ENCODE measurements at places on chromosomes 2 and 18.

DNA sequence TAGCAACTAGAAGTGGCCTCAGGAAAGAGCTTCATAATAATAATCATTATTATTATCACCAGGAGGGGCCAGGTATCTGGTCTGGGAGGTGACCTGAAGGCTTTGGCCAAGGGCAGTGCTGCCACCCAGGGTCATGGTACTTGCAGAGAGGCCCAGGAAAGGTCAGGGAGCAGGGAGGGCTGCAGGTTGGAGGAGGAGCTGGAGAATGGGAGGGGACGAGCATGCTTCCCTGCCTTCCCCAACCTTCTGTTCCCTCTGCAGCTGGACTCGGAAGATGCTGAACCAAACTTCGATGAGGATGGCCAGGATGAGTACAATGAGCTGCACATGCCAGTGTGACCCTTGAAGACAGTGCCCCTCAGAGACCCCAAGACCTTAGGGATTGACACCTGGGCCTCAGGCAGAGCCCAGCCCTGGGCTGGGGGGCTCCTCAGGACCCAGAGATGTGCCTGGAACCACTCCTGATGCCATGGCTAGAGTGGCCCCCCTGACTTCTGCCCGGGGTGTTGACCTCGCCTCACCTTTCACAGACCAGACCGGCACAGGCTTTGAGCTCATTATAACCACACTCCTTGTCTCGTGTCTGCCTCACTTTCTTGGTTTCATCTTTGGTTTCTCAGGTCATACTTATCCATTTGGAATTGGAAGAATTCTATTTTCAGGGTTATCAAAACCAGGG lies 14.1 kb downstream of the SLC4A3 start:
- DNase-seq = no peak

DNA sequence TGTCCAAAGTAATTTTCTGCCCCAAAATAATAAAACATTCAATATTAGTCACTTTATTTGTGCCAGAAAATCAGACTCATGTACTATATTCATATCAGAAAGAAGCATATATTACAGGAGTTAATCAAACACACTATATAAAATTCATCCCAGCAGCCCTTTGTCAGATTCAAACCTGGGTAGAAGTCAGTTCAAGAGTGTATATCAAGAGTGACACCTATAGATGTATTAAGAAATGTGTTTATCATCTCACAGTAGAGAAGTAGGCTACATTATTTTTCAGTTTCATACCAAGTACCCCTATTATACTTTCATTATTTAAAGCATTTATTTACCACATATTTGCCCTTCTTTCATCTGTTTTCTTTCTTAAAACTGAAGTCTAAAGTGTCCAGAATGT lies 193.2 kb upstream of the DDX18 start:
- no peak for DNase-seq

- no peak for DNase-seq
These were observed 19.7 kb downstream of the CABLES1 start for GRCh38 chr18:23154823-23155500.

DNA sequence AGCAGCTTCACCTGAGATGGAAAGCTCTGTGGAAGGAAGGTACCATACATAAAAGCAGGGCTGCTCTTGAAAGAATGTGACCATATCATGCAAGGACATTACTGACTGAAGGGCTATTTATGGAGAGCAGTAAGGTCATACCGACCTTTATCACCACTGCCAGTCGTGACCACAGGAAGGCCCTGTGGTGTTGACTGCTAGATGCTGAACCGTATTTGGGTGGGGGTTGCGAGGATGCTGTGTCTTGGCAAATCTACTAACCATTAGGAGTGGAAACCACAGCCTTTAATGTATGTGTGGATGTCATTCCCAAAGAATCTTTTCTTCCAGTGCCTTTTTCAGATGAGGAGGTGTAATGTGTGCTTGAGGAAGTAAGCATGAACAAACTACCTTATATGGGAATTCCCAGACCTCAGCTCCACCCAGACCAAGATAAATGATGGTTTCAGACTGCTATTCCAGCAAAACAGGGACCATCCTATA lies 60.8 kb downstream of the LIMS1 start:
- DNase-seq = peak; percentile 17

DNA sequence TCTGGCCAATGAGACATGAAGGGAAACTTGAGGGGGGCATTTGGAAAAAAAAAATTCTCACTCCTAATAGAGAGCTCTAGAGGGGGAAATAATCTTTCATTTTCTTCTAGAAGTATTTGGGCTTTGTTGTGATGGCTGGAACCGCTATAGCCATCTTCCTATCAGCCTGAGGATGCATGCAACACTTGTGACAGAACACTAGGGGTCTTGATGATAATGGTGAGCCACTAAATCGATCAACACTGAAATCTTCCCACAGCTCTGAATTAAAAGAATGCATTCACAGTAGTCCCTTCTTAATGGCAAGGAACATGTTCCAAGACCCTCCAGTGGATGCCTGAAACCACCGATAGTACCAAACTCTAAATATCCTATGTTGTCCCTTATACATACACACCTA lies 325.3 kb downstream of the LNPK start:
- DNase-seq = no peak

- no peak for DNase-seq
These were observed 84.1 kb downstream of the CELF4 start for GRCh38 chr18:37481491-37481890.

DNA sequence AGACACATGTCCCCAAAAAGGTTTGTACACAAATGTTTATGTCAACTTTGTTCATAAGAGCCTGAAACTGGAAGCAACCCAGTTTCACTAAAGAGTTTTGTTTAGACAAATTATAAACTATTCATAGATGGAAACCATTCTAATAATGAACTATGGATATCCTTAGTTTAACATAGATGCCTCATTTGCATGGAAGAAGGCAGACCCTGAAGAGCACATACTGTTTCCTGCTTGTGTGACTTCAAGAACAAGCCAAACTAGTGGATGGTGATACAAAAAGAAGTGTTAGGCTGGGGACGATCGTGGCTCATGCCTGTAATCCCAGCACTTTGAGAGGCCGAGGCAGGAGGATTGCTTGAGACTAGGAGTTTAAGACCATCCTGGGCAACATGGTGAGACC lies 48.1 kb downstream of the ACOXL start:
- DNase-seq = no peak

GRCh38 chr18:58983260-58984155 lies 118.8 kb downstream of the ZNF532 start:
- DNase-seq = no peak

GRCh38 chr2:9782197-9782719 lies 61.0 kb upstream of the TAF1B start:
- no peak for DNase-seq

GRCh38 chr2:158047156-158047611 lies 54.5 kb upstream of the UPP2 start:
- no peak for DNase-seq

DNA sequence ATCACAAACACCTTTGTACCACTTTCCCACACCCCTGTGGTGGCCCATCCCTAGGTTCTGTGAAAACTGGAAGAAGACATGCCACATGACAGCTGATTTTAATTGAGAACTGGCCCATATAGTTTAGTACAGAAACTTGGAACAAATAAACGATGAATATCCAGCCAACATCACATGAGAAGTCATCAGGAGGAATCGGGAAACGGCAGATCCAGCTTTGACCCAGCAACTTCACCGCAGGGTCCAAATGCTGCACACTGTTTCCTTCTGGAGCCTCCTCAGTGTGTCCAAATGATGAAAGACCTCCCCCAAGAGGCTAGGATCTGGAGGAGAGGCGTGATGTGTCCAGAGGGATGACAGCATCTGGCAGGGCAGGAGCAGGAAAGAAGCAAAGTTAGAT lies 75.5 kb downstream of the COPS8 start:
- DNase-seq = no peak

DNA sequence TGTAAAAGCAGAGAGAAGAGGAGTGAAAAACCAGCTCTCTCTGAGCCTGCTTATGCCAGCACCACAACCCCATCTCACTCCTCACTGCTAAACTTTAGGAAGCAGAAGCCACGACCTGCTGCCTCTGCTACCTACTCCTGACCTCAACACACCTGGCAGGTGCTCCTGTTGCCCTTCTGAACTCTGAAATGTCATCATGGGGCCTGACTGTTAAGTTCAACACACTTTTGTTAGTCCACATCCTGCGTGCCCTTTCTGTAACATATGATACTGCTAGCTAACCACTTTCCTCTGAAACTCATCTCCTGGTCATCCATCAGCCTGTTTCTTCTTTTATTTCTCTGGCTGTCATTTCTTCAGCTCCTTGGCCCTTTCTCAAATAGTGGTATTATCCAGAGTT lies 118.1 kb downstream of the EPB41L3 start:
- DNase-seq = no peak

DNA sequence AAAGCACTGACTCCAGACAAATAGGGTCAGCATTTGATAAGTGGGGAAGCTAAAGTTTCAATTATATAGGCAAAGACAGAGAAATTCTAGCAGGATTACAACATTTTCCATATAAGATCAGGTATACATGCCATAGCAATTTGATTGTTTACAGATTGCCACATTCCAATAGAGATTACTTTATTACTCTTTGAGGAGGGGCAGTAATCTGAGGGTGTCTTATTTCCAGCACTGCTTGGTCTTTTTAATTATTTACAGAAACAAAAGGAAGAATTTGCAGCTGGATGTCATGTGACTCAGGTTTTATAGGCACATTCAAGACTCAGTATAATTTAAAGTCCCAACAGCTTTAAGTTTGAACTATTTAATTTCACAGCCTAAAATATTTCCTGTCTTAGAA lies 42.5 kb upstream of the GPR39 start:
- DNase-seq = no peak

- no peak for DNase-seq
These were observed 126.8 kb downstream of the KCTD1 start for GRCh38 chr18:26421503-26421902.

GRCh38 chr2:49261781-49262180 lies 107.5 kb upstream of the FSHR start:
- no peak for DNase-seq

- no peak for DNase-seq
These were observed 19.4 kb upstream of the NMUR1 start for GRCh38 chr2:231549446-231550239.

GRCh38 chr2:39780825-39781600 lies 2.0 kb upstream of the THUMPD2 start:
- DNase-seq = no peak

DNA sequence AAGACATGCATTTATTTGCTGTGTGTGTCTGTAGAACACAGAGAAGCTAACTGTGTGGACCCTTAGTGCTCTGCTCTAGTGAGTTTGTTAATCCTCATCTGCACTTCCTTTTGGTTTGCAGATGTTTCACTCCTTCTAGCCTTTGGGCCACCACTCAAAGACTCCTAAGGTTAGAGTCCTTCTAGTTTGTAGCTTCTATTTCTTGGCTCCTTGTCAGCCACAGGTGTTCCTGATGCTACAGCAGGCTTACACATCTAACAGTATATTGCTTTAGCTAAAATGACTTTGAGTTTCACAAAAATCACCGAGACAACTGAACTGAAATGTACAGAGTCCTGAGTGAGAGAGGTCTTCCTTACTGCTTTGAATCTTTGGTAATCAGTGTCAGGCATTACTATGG lies 551.4 kb downstream of the NRXN1 start:
- no peak for DNase-seq

DNA sequence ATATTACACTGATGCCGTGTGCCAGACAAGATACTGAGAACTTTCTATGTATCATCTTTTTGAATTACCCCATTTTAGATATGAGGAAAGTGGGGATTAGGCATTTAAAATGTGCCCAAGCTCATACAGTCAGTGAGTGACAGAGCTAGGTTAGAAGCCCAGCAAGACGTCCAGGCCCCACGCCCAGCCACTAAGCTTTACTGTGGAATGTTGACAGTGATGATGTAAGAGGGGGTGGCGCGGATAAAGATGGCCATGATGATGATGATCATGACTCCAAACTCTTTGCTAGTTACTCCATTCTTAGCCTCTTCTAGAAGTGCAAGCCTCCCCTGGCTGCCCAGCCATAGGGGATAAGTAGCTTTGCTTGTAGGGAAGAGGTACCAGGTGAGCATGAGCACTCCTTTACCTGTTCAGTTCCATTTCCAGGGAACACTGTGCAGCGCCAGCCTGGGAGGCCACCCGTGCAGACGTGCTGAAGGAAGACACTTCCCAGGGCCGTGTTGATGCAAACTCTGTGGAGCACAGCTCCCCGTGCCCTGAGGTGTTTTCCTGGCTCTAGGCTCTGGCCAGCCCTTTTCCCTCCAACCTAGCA lies 65.5 kb downstream of the BCL2L11 start:
- DNase-seq = peak; percentile 11

- DNase-seq = no peak
These were observed 256.5 kb downstream of the CNTNAP5 start for GRCh38 chr2:124281541-124281940.

DNA sequence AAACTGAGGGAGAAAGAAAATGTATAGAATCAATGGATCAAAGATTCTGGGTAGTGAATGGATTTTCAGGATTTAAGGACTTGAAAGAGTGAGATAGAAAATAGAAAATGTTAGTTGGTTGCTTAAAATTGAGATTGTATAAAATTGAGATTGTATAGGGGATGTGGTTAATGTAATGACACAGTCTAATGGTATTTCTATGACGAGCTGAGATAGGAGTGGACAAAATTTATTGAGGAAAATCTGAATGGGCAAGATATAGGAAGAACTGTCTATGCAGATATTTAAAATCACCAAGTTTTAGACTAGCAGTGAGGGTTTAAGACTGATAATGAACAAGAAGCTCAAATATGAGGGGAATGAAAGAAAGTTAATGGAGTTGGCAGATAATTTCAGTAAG lies 406.6 kb downstream of the NYAP2 start:
- no peak for DNase-seq

- DNase-seq = peak; percentile 9
These were observed 25.4 kb upstream of the CHN1 start for GRCh38 chr2:175030380-175031271.

GRCh38 chr2:63571291-63571690 lies 17.0 kb downstream of the WDPCP start:
- DNase-seq = no peak

DNA sequence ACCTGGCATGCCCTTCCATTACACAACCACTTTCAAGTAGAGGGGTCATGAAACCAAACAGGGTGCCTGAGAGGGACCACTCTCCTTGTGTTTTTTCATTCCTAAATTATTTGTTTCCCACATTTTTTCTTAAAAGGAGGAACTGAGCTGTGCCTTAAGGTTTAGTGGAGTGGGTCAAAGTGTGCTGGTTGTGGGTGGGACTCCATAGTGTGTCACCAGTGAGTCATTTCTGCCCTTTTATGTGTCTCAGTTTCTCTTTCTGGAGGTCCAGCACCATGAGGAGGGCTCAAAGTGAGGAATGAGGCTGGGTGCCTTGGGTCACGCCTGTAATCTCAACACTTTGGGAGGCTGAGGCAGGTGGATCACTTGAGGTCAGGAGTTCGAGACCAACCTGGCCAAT lies 37.8 kb downstream of the COMMD1 start:
- DNase-seq = peak; percentile 46

GRCh38 chr2:189465076-189465475 lies 23.8 kb downstream of the WDR75 start:
- DNase-seq = no peak

- no peak for DNase-seq
These were observed 327.1 kb downstream of the CCDC178 start for GRCh38 chr18:33113416-33113815.

GRCh38 chr18:598124-598589 lies 1.4 kb downstream of the CLUL1 start:
- no peak for DNase-seq

Measured in LoVo (cell line).